GM12865 (cell line): ENCODE measurements at places on chromosomes 13 and 19.

DNA sequence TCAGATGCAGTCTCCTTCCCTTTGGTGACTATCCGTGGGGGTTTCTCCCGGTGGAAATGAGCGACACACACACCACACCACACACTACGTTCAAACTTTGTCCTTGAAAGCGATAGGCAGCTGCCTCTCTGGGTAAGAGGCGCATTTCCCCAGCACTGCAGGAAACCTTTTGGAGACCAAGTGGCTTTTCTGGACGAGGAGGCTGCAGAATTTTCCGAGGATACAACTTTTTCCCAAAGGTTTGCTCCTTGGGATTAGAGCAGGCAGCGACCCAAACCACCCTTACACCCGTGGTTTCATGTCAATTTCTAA lies 38.2 kb upstream of the FLT1 start:
- no peak for DNase-seq

GRCh38 chr13:39531646-39532045 lies 71.3 kb downstream of the LHFPL6 start:
- DNase-seq: no peak

- DNase-seq: no peak
These were observed 11.0 kb upstream of the SIGLEC11 start for GRCh38 chr19:49971991-49972411.

DNA sequence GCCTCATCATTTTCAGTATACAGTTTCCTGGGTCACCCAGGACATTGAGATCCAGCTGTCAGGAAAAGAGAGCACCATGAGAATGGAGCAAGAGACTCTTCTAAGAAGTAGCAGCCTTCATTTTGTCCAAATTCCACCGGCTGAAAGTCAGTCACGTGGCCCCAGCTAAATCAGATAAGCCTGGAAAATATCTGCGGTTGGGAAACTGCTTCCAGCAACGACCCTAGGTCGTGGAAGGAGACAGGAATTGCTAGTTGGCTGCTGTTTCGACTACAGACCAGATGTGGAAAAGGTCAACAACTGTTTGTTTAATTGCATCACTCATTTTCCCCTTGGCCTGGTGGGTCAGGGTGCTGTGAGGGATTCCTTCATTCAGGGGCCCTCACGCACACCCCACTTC lies 107.0 kb downstream of the ZNF536 start:
- no peak for DNase-seq
